IMR-90 (cell line): ENCODE measurements at places on chromosomes 5 and 9. TPM values are rescaled to one million over a fixed set of nuclear protein-coding genes. Genes with fewer than 3 reads are reported as not detected.

DNA sequence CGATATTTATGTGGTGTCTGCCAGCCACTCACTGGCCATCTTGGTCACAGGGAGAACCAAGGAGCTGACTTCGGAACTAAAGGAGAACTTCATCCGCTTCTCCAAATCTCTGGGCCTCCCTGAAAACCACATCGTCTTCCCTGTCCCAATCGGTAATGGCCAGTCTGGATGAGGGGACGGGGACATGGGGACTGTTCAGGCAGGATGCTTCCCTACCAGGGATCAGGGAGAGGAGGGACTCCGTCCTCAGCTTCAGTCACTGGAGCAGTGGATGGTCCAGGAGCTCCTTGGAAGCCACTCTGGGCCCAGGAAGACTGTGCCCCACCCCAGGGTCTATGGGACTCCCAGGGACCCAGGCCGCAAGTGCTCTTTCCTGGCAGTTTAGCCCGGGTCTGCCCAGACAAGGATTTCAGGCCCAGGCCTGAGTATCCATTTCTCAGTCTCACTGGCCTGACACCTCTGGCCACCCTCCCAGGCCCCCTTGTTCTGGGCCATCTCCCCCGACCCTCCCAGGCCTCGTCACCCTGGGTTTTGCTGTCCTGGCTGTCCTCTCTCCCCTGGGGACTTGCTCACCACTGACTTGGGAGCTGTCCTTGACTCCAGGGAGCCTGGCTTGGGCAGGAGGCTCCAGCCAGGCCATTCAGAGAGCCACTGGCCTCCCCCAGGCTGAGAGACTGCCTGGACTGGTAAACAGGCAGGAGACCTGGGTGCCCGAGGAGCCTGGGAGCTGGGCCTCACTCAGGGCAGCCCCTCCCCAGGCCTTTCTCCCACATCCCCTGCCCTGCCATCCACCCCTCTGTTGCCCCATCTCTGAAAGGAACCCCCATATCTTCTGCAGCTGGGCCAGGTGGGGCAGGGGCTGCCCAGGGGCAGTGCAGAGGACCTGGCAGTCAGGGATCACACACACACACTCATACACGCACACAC is 3.1 kb downstream of the LCN2 start:
- no peak for DNase-seq

The CDKN2A gene
- total RNA-seq: 11.3 and 17.5 TPM in 2 replicates

DNA sequence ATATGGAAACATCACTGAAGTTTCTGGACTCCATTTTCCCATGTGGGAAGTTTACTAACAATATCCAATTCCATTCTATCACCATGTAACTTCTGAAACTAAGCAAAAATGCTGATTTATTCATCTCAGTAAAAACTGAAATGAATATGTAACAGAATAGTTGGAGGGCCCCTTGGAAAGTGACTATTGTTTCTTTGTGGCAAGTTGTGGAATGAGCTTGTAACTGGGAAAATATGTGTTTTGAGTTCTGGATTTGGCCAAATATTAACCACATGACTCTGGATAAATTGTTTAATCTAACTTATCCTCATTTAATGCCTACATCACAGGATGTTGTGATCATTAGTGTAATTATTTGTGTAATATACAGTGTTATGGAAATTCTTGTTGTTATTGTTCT is 619.3 kb downstream of the TLE4 start:
- DNase-seq: peak; percentile 57

DNA sequence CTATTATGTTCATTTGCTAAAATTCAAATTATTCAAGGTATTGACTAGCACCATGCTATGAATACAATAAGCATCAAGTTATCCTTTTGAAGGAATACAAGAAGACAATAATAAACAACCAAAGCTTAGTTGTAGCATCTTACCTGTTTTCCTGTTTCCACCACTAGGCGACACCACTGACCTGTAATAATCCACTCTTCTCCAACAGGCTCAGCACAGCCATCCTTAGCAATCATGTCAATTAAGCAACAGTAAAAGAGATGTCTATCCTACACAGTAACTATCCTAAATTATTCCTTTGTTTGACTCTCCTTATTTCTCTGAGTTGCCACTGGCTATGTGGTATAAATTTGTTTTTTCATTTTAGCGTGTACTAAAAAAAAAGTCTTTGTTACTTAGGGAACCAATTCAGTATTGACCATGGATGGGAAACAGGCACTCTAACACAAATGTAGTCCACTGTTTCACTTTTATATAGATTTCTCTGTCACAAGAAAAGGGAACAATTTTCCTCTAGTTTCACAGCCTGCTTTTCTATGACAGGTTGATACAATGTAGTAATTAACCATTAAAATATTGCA is 46.2 kb downstream of the PCA3 start:
- DNase-seq: peak; percentile 72

The OR13C8 gene
- not detected in 2 replicates for total RNA-seq

- no peak for DNase-seq
Observed at GRCh38 chr9:15073620-15074019, 163.4 kb upstream of the FREM1 start.

GRCh38 chr5:162512935-162513565 is 445.5 kb downstream of the GABRG2 start:
- DNase-seq: no peak

- peak; percentile 36 for DNase-seq
Observed at GRCh38 chr5:170216257-170216864, 16.4 kb upstream of the C5orf58 start.

GRCh38 chr9:113661074-113661473 is 197.5 kb downstream of the RGS3 start:
- no peak for DNase-seq

GRCh38 chr9:109906766-109907382 is 126.9 kb downstream of the PALM2AKAP2 start:
- peak; percentile 71 for DNase-seq

The LPAR1 gene
- 260 and 315 TPM in 2 replicates for total RNA-seq

- DNase-seq: peak; percentile 84
Observed at GRCh38 chr5:138975098-138975847, 100.1 kb upstream of the LRRTM2 start.

The FBXL7 gene
- 4.1 and 4.4 TPM in 2 replicates for total RNA-seq

DNA sequence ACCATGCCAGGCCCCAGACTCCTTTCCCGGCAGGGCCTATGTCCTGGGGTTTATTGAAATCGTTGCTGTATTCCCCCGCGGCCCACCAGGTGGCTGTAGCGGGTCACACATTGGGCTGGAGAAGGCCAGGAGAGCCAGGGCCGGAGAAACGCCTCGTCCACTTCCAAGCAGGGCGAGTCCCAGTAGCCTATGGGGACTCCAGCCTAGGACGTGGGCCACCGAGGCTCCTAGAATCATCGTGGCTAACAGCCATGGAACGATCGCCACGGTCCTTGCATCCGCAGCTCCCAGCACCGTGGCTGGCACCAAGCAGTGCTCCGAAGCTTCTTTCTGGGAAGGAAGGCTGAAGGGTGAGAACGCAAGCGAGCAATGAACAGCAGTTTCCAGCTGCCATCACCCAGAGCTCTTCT is 87.7 kb downstream of the ENTREP1 start:
- DNase-seq: peak; percentile 52

The KCNMB1 gene
- total RNA-seq: not detected in 2 replicates

The C5orf52 gene
- not detected in 2 replicates for total RNA-seq

DNA sequence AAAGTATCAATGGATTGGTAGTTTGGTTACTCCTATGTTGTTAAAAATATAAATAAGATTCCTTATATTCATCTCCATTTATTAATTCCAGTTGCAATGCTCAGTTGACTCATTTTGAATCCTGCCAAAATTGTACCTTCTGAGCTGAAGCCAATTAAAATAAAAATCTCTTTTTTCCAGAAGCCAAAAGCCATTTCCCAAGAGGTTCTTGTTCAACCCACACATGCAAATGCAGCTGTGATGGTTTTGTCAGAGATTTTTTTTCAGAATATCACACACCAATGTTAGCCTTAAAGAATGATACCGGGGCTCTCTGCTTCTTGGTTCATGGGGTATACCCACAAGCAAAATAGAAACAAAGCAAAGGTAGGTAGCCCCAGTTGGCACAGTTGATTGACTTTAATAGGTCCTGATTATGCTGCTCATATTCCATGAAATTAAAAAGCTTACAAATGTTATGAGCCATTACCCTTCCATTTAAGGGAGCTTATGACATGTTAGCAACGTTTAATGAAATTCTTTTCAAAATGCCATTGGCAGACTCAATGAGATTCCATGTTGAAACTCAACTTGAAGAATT is 208.0 kb downstream of the SGCD start:
- DNase-seq: peak; percentile 45

The DMRTA1 gene
- under 0.01 TPM in 2 replicates for total RNA-seq

The OTULINL gene
- total RNA-seq: 0.18 and 0.28 TPM in 2 replicates

DNA sequence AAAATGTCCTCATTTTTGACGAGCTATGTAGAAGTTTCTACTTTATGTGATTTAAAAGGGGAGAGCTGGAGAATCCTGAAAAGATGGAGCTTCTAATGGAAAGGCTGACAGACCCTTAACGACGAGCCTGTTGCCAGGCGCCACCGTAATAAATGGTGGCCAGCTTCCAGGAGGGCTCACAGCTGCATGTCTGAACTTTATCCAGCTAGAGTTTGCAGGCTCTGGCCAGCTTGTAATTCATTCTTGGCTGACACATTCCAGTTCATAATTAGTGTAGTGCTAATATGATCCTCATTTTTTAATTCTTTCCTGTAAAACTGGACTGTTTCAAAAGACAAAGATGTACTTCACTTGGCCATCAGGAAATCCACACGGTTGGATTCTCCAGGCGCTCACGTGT is 246.7 kb downstream of the GAS1 start:
- peak; percentile 41 for DNase-seq

DNA sequence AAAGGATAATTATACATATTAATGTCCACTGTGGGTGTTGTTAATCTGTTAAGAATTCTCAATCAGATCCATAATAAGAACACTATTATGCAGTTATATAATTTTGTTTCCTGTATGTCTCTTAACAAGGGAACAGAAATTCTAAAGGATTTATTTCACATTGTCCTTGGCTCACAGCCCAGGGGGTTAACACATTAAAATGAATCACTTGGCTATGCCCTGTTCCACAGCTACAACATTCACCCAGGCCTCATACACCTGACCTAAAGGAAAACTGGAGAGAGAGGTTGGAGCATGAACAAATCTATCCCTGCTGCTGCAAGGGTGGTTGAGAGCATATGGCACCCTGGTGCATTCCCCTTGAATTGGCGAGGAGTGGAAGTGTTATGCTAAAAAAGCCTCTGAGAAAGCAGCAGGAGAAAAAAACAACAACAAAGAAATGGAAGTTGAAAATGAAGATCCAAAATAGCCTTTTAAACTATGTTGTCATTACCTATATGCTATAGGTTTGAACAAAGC is 116.0 kb downstream of the KCNN2 start:
- DNase-seq: peak; percentile 4

- DNase-seq: no peak
Observed at GRCh38 chr5:8884029-8884428, 661.8 kb downstream of the SEMA5A start.

GRCh38 chr5:139148986-139149385 is 49.2 kb downstream of the SIL1 start:
- no peak for DNase-seq

- no peak for DNase-seq
Observed at GRCh38 chr9:89825669-89826068, 220.9 kb downstream of the GADD45G start.

- DNase-seq: peak; percentile 84
Observed at GRCh38 chr9:72476617-72477437, 44.6 kb upstream of the TMC1 start.

DNA sequence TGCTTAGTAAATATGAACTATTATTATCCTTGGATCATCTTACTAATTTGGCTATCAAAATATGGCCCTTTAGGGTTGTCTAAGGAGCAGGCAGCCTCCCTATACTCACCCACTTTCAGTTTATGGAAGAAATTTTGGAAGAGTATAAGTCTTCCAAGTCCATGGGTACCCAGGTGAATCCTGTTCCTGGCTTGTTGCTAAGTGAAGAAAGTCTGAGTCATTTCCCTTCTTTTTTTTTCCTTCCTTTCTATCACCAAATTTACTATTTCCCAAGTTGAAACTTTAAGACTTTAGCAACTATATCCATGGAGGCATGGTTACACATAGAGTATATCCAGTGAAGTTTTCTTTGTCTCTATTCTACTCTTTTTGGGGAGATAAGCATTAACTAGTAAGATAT is 184.0 kb upstream of the ACTBL2 start:
- peak; percentile 15 for DNase-seq

DNA sequence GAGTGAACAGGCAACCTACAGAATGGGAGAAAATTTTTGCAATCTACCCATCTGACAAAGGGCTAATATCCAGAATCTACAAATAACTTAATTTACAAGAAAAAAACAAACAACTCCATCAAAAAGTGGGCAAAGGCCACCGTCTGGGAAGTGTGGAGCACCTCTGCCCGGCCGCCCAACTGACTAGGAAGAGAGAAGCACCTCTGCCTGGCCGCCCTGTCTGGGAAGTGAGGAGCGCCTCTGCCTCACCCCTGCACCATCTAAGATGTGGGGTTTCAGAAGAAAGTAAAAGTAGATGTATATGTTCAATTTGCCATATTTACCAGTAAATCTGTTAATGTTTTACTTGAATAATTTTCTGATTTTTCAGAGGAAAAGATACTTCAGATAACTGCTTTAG is 108.1 kb upstream of the TMEM161B start:
- DNase-seq: no peak

The OTP gene
- total RNA-seq: not detected in 2 replicates

- peak; percentile 4 for DNase-seq
Observed at GRCh38 chr5:74865804-74866595, at the start of gene FAM169A. FAM169A (minus strand) TSS chr5:74866387; CDS start chr5:74841676, 24,711 bp downstream.

The ANKRD55 gene
- total RNA-seq: 0.28 TPM in 1 of 2 replicates, not detected in the other

The FAM120AOS gene
- total RNA-seq: 22.2 and 24.7 TPM in 2 replicates

The DIRAS2 gene
- not detected in 2 replicates for total RNA-seq

GRCh38 chr5:31855134-31856040 is 216.5 kb downstream of the PDZD2 start:
- DNase-seq: no peak

DNA sequence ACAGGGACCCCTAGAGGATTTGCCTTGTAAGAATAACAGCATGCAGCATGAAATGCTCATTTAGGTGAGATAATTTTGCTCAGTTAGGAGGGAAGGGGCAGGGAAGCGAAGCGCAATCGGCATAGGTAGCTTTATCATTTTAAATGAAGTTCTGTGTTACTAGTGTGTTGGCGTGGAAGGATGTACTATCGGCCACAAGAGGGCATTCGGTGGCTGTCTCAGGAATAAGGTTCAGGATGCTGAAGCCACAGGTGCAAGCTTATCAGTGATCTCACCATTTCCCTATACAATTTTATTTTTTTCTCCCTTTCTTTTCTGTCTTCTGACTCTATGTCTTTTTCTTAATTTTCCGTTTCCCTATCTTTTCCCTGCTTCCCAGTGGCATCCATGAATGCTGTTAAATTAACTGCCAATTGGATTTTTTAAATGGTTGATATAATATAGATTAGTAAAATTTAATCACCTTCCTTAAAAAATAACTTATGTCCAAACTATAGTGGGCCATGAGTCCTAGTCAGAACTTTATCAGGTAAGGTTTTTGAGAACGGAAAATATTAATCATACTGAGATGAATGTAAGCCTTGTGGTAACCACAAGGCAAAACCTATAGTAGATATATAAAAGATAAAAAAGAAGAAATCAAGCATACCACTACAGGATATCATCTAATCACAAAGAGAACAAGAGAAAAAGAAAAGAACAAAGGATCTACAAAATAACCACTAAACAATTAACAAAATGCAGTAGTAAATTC is 1.2 kb upstream of the INSL6 start:
- peak; percentile 73 for DNase-seq

The TNC gene
- total RNA-seq: 170 and 192 TPM in 2 replicates

The ZNF474 gene
- 0.54 and 0.56 TPM in 2 replicates for total RNA-seq

GRCh38 chr5:72205431-72206009 is 98.2 kb downstream of the MAP1B start:
- peak; percentile 59 for DNase-seq

The CTNNAL1 gene
- total RNA-seq: 131 and 186 TPM in 2 replicates

GRCh38 chr5:73066466-73066865 is 53.9 kb upstream of the TMEM171 start:
- DNase-seq: peak; percentile 89

The TAF11L10 gene
- not detected in 2 replicates for total RNA-seq
